ENCODE measurements at places on chromosomes 4 and X.

- DNase-seq, result no peak
Observed at GRCh38 chr4:99104153-99104552, 15.6 kb upstream of the ADH5 start.

DNA sequence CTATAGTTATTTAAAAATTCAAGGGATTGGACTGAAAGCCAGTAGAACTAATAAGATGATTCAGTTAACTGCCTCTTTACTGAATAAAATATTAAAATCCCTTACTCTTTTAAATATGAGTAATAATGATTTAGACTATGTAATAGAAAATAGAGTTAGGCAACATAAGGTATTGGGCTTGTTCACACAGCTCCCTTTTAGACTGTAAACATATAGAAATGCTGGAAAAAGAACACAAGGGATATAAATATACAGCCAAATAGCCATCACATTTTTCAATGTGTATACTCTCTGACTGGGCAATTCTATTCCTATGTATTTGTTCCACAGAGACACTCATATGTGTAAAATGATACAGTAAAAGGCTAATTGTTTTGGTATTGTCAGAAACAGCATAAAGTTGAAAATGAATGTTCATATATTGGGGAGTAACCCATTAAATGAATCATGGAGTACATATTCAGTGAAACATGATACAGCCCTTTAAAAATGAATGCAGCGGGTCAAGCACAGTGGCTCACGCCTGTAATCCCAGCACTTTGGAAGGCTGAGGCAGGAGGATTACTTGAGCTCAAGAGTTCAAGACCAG lies 129.8 kb downstream of the TBC1D19 start:
- no peak for DNase-seq

- DNase-seq, result no peak
Observed at GRCh38 chr4:23887989-23888388, 1.9 kb downstream of the PPARGC1A start.

DNA sequence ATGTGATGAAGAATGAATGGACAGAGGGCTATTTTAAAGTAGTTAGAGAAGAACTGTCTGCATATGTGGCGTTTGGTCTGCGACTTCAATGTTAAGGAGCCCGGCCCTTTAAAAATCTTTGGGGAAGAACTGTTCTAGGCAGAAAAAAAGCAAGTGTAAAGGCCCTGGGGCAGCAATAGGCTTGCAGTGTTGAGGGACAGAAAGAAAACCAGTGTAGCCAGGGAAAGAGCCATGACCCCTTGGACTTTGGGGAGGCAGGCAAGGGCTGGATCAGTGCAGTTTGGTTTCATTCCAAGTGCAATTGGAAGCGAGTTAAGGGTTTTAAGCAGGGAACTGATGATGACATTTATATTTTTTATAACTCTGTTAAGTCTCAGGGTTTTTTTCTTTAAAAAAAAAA lies 7.9 kb downstream of the GLA start:
- DNase-seq, result no peak

DNA sequence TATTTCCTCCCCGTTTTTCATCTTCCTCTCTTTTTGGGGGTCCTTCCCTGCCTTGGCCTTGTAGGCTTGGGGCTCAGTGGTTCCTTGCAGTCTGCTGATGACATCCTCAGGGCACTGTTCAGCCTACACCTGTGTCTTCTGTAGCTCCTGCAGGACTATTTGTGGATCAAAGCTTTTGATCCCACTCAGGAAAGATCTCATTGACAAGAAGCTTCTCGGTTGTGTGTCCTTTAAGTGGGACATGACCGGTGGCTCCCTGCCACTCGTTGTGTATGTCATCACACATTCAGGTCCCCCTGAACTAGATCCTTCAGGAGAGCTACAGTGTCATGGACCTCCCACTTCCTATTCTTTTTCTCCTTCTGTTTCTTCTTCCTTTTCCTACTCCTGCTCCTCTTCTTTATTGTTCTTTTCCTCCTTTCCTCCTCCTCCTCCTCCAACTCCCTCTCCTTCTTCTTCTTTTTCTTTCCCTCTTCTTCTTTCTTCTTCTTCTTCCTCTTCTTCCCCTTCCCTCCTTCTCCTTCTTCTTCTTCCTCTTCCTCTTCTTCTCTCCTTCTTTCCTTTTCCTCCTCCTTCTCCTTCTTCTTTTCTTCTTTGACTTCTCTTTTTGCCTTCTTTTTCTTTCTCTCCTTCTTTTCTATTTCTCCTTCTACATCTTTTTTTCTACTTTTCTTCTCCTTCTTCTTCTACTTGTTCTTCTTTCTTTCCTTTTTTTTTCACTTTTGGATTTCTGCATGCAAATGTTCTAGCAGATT lies 67.8 kb downstream of the NBDY start:
- no peak for DNase-seq

DNA sequence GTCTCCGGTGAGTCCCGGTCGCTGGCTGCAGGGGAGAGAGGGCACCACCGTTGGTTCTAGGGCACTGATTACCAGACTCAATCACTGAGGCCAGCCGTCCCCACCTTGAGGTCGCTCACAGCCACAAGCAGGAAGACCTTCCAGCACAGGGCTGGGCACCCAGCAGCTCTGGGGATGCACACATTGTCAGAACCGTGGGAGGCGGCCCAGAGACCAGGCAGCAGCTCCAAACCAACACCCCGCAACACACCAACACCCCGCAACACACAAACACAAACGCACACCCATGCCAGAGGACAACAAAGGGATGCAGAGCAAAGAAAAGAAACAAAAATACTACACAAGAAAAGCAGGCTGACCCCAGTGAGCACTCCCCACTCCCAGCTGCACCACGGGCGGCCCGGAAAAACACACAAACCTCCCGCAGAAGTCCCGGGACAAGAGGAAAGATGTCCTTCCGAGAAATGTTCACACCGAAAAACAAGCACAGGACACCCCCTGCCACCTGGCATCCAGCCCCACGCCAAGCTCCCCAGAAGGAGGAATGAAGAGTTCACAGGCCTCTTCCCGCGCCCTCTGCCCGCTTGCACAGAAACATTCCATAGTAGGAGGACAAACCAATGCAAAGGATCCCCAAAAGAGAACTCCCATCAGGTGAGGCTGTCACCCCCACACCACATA lies 3.2 kb downstream of the HMX1 start:
- no peak for DNase-seq

DNA sequence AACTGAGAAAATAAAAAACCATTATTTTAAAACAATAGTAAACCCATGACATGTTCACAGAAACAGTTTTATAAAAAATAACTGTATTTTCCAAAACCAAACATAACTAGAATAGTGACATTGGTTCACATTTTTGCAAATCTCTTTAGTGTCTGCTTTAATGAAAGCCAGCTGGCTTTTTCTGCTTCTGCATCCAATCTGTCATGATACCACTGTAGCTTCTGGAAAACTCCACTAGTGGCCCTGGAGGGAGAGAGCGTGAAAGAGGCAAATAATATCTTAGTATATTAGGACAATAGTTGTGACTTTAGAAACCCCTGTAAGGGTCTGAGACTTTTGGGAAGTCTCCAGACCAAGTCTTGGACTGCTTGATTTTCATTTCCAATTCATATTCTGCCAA lies 31.1 kb downstream of the FGFBP1 start:
- DNase-seq, result no peak

GRCh38 chr4:106583567-106583966 lies 215.0 kb upstream of the GIMD1 start:
- DNase-seq, result no peak

DNA sequence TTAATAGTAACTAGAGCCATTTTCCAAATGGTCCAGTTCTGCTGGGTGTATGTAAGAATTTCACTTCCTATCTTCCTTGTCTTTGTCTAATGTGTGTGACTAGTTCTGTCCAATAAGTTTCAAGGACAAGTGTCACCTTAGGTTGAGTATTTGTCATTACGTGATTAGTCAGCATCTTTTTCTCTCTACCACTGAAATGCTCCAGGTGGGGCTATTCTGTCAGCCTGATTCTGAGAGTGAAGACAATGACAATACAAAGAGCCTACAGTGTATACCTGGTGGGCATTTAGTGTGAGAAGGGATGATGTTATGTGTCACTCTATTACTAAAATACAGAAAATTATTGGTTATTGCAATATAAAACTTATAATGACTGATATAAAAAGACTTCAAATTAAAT lies 876.3 kb downstream of the C4orf33 start:
- DNase-seq, result no peak

- no peak for DNase-seq
Observed at GRCh38 chrX:154098551-154098950, 1.0 kb upstream of the MECP2 start.

DNA sequence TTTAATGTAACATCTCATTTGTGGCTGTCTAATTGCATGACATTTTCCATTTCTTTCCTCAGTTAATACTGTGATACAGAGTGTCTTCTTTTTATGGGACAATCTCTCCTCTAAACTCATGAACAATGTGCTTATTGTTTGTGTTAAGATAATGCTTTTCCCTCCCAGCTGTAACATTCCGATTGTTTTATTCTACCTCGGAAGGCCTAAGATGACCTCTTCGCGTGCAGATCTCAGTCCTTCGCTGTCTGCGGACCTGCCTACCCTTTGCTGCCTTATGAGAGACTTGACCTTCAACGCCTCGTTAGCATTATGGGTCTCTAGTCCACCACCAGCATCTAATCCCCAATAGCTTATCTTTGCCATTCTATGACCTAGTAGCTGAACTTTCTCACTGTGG lies 29.8 kb upstream of the ZFP42 start:
- no peak for DNase-seq

DNA sequence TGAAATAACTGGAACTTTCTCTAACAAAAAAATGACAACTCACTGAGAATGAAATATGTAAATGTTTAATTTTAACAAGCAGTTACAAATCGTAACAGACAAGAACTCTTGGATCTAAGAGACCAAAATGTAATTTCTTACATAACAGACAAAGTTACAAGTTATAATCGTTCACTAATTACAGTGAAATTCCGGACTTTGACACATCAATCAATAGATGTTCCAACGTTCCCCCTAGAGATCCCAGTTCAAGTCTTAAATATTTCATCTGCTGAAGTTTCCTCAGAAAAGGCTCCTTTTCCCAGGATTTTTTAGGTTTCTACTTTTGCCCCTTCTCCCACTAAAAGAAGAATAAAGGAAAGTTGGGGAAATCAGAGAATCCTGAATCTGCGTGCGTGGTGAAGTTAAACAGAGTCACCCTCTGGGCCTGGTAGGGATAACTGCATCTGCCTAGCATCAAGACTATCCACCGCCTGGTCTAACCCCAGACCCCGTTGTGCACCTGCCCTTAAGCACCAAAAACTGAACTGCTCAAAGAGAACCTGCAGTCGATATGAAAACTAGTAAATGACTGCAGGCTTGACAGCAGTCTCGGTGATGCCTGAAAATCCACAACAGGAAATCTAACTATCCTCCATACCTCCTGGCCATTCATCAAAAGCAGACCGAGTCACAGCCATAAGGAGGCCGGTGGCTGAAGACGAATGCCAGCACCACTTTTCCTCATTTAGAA lies 2.3 kb downstream of the IRF2 start:
- no peak for DNase-seq

Data from activated CD8-positive, alpha-beta memory T cell treated with anti-CD3 and anti-CD28 coated beads for 1 hour (primary cell).